ENCODE measurements at places on chromosomes 6 and 20.

DNA sequence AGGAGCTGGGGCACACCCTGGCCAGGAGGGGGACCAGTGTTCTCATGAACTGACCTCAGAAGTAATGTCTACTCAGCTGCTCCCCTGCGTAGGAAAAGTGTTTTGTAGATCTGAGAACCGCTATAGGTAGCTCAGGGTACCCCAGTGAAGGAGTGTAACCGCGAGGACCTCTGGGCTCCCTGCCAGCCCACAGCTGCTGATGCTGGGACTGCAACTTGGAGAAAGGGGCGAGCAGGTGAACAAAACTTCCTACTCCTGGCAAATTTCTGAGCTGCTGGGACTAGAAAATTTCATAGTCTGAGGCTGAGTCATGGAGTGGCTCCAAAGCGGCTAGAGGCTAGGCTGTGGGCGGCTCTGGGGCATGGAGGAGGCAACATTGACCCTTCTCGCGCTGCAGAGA, 51.9 kb downstream of the PYGB start:
- no peak for DNase-seq

DNA sequence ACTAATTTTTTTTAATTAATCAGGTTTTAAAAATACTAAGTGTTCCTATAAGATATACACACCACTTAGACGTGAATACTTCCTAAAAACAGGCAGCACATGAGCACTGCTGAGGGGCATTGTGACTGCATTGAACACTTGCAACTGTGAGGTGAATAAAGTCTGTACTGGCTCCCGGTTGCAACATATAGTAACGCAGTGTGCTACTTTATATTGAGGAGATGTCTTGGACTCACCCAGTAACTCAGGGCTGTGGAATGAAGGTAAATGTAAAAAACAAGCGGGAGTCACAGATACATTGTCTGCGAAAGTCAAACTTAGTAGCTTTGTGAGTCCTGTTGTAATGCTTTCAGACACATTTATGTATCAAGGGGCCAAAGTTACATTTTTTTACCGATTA, 17.0 kb upstream of the HLA-A start:
- DNase-seq: no peak

DNA sequence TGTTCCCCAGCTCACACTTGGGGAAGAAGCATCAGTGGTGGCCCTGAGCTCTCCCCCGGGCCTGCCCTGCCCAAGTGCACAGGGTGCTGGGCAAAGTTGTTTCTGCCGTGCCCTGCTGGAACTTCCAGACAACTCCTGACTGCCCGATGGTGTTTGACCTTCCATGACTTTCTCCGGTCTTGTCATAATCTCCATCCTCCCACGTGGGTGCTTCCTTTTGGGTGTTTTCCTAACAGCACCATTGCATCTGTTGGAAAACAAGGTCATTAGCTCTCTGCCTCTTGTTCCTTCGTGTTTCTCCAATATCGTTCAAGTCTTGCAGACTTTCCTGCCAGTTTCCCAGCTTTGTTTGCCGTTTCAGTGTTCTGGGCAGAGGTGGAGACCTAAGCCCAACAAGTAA, 68.7 kb upstream of the TIAM2 start:
- DNase-seq: no peak

DNA sequence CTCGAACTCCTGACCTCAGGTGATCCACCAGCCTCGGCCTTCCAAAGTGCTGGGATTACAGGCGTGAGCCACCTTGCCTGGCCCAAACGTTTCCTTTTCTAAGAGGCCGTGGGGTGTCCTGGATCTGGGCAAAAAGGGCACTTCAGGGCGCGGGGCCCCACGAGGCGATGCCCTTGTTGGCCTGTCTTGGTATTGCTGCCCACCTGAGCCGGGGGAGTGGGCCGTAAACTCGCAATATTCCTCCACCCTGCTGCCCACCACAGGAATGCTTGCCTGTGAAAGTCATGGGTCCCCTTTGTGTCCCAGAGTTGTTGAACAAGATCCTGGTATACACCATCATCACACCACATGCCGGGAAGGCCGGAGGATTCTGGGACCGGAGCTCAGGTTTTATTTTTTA, 49.0 kb downstream of the SSR1 start:
- no peak for DNase-seq

DNA sequence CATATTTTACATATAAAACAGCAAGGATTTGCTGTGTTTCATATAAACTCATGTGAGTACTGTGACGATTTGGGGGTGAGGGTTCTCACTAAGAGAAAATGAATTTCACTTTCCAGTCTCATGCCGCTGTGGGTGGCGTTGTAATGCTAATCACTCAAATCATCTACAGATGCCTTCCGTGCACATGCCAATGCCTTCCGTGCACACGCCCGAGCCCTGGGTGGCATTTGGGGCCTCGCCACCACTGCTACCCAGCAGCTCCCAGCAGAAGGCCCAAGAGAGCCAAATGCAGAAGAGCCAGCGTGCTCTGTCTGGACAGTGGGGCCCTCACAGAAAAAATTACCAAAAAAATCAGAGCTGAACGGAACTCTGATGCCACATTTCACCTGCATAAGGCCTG, 53.7 kb downstream of the WDR27 start:
- DNase-seq: no peak

GRCh38 chr6:16973545-16974386, 128.1 kb upstream of the STMND1 start:
- no peak for DNase-seq

GRCh38 chr6:117449549-117450439, 24.1 kb upstream of the ROS1 start:
- peak; percentile 36 for DNase-seq

DNA sequence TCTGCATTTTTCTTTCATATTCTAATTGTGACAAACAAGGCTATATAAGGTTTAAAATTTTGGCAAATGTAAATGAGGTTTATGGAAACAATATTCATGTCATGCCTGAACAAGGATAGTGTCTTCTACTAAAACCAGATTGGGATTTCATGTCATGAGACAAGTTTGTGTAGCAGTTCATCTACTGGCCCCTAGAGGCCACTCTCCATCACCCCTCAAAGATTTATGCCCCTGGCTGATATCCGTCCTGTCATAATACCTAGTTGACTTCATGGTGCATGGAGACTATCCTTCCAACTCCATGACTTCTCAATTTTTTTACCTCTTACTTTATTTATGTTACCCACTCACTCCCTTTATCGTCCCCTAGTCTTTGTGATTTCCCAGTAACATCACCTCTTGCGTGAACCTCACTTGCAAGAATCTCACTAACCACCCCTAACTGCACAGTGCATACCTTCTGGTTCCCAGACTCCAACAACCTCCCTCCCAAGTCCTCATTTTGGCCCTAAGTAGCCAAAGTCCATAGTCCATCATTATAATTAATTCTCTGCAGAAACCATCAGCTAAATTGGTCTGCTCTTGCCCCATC, 179.8 kb downstream of the TASP1 start:
- DNase-seq: no peak

- DNase-seq: no peak
Observed at GRCh38 chr6:74409447-74409846, 713.4 kb downstream of the CD109 start.

DNA sequence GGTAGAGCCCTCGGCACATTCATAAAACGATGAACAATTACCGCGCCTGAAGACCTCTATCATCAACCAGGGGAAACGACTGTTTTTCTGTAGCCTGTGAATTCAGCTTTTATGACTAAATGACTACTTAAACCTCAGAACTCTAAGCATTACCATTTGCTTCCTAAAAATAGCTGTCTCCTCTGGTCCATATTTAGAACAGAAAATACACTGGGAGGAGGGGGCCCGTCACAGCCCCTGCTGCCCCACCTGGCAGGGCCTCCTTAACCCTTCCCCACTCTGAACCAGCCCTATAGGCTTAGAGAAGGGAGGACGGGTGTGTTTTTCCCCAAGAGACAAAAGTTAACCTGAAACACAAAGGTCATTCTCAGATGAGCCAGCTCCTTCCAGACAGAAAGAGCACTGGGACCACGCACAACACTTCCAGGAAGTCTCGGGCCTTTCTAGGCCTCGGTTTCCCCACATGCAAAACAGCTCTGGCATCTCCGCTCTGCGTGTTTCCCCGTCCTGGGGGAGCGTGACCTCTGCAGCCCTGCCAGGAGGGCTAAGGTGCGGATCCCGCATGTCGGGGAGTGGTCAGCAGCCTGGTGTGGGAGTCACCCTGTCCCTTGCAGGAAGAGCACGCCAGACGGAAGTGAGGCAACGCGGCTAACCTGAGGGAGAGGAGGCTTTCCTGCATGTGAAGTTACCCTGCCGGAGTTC, 193.9 kb downstream of the DLL1 start:
- no peak for DNase-seq

GRCh38 chr6:161922631-161923119, 648.8 kb upstream of the AGPAT4 start:
- DNase-seq: peak; percentile 33

GRCh38 chr6:80477591-80477990, 371.1 kb downstream of the BCKDHB start:
- DNase-seq: no peak

GRCh38 chr6:3742076-3742425, 9.5 kb downstream of the PXDC1 start:
- no peak for DNase-seq

GRCh38 chr6:84371681-84372080, 144.2 kb upstream of the CEP162 start:
- DNase-seq: no peak

- DNase-seq: no peak
Observed at GRCh38 chr6:97067045-97067444, 142.5 kb downstream of the KLHL32 start.

DNA sequence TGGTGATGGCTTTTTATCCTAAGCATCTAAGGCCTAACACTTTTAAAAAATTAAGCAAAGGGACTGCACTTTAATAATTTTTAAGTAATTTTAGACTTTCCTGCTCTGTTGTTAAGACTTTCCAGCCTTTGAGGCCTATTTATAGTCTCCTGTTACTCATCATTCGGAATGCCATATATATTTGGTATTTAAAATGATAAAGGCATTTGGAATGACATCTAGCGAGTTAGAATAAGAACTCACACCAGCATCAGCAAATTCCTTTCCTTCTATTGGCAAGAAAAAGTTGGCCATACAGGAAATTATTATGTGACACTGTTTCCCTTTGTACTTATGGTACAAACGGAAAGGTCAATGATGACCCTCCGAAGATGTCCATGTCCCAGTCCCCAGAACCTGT, 88.1 kb upstream of the STMND1 start:
- no peak for DNase-seq

DNA sequence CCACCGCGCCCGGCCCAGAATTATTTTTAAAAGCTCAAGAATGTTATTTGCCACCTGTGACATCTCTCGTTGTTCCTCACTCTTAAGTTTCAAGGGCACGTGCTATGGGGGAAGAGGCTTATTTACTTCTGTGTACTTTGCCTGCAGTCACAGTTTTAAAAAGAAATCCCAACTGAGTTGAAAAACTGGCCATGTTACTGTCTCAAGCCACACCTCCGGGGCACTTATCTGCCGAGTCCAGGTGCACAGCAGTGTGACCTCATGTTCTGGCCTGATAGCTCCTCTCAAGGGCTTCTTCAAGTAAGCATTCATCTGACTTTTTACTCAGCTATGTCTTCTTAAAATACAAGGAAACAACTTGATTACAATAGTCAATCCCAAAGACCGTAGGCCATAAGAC, 34.5 kb downstream of the SHLD1 start:
- no peak for DNase-seq

DNA sequence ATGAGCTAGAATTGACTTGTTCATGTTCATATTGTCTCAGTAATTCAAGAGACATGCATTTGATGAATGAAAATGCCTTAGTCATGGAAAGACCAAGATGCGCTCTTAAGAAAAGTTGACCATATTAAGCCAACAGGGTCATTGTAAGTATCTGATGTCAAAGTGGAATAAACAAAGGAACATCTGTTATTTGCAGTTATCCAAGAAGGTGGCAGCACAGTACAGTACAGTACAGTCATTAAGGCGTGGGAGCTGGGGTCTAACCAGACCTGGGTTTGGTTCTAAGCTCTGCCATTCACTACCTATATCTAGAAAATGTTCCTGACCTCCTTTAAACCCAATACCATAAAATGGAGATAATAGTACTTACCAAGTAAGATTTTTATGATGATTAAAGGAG, 178.1 kb downstream of the BACH2 start:
- no peak for DNase-seq

DNA sequence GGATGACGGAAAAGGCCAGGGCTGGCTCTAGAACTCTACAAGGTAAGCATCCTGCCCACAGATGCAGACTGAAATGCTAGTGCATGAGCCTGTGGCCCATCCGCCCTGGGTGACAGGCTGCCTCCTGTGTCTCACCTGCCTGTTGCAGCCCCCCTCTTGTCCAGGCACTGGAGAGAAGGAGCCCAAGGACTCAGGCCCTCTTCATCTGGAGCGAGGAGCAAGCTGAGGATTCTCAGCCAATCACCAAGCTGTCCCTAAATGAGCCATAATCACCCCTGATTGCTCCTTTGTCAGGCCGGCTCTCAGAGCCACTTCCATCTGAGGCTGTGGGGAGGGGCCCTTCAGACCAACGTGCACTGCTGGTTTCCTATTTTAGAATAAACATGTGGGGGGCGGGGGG, 10.0 kb upstream of the SLC32A1 start:
- no peak for DNase-seq

DNA sequence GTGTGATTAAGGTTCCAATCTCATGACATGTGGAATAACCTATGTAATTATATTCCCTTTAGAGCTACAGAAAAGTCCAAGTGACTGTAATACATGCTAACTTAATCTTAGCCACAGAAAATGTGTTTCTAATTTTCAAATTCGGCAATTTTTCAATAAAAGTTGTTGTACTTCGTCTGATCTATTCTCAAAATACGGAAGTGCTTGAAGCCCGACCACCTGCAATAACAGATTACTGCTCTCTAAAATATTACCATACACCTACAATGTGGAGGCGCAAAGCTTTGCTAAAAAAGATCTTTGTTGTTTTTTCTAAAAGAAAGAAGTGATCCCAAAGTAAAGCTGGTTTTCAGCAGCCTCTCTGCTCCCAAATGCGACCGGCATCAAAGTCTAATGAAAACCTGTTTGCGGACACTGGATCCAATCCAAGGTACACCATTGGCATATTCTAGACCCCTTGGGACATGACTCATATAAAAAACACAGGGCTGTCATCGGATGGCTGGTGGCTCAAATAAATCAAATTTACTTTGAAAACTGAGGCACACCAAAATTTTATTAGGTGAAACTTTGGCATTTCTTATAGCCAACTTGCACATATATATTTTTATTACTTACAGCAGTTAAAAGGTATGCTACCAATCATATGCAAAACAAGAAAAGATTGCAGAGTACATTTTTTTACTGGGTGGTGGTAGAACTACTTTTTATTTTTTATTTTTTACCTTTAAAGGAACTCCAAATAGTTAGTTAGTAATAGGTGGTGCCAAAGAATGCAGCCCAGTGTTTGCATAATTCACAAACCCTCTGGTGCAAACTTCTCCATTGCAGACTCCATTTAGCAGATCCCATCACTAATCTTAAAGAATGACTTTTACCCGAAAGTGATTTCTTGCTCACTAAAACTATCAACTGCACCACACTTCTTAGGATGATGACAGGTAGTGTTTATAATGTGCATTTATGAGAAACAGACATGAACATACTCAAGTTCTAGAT, 118.7 kb upstream of the TBX18 start:
- DNase-seq: no peak

- DNase-seq: no peak
Observed at GRCh38 chr6:134341999-134342567, 24.2 kb upstream of the SGK1 start.

Data from activated T-cell treated with anti-CD3 and anti-CD28 coated beads, Interleukin-2, amount 50 U/mL, for 48 hours (primary cell).